ENCODE measurements at places on chromosomes 2 and 18.

DNA sequence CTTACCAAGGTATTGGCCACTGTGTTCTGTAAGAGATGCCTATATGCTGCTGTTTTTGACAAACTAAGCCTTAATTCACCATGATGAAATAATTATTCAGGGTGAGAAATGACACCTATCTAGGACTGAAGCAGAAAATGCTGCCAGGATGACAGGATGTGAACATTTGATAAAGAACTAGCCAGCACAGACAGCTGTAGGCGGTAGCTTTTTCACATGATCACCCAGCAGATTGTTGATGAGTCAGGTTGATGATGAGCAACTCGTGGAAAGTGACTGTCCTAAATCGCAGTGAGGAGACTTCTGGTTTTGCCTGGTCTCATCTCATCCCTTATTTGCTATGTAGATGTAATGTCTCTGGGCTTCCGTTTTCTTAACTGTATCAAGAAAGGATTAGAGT, 144.1 kb downstream of the PRPF40A start:
- peak; percentile 96 for DNase-seq

DNA sequence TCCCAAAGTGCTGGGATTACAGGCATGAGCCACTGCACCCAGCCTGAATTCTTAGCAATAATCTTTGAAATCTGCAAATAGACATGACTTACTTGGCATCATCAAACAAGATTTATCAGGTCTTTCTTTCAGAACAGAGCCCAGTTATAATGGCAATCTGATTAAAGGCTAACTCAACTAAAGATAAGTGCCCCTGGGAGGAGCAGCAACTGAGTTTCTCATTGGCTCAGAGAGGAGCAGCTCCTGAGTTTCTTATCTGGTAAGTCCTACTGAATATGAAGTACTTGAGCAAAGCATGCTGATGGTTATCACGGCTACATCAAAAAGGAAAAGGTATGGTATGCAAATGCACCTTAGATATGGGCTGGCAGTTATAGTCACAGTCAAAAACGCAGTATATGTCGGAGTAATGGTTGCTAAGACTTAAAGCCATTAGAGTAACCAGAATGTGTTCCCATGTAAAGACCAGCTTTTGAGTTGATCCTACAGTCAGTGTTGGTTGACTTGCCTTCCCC, 15.0 kb upstream of the AP1S3 start:
- no peak for DNase-seq

- DNase-seq = no peak
These were observed 76.2 kb downstream of the KIAA2012 start for GRCh38 chr2:202149155-202149762.

GRCh38 chr18:8868276-8868675, 162.9 kb downstream of the MTCL1 start:
- no peak for DNase-seq

GRCh38 chr2:86446060-86446459, 4.9 kb downstream of the KDM3A start:
- no peak for DNase-seq

All from hematopoietic multipotent progenitor cell treated with erythropoietin and hydrocortisone succinate and interleukin-3 and kit ligand, for 17 days (in vitro differentiated cells).